ENCODE measurements at places on chromosomes 7 and 10.
A peak's percentile ranks its signal among the peaks of the same experiment; 100 is the strongest.

- no peak for DNase-seq
Measured at GRCh38 chr10:88082806-88083596, 219.6 kb downstream of the PTEN start.

DNA sequence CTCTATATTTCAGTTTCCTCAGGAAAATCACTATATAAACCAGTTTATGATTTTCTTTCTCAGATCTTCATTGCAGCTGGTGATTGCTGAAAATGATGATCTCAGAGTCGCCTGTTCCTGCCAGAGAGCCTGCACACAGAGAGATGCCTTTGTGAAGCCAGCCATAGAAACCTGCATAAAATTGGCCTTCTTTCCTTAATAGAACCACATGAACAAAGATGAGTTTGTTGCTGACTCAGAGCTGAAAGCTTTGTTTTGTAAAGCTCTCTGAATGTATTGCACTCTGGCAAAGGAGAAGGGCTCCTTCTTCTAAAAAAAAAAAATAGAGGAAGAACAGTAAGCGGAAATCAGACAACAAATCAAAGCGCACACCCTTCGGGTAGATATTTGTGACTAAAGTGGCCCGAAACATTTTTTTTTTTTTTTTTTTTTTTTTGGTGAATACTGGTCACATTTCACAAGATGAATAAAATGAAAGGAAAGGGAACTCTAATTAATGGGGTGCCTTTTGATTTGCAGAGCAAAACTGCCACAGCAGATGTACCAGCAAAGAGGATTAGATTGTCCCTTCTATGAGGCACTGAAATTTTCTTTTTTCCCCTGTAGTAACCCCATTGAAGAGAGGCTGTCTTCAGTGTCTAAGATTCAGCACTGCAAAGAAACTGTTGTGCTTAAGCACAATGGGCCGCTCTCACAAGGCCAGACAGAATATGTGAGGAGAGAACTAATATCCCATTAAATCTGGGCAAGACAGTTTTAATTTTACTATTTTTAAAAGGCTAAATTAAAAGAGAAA is 75.1 kb upstream of the PTPRZ1 start:
- no peak for DNase-seq

GRCh38 chr10:59346321-59346720 is 16.0 kb downstream of the FAM13C start:
- no peak for DNase-seq

- no peak for DNase-seq
Measured at GRCh38 chr7:14936554-14936953, 34.0 kb upstream of the DGKB start.

- DNase-seq: no peak
Measured at GRCh38 chr10:88428442-88428841, 154.7 kb downstream of the RNLS start.

DNA sequence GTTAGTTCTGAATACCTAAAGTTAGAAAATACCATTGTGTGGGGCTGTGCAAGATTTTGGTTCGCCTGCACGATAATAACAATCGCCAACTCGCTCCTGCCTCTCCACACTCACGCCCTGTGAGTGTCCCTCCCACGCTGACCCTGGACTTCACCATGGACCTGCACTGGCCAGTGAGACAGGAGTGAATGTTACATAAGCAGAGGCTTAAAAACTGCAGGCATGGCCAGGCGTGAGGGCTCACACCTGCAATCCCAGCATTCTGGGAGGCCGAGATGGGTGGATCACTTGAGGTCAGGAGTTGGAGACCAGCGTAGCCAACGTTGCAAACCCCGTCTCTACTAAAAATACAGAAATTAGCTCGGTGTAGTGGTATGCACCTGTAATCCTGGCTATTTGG is 68.4 kb downstream of the TCERG1L start:
- DNase-seq: no peak

DNA sequence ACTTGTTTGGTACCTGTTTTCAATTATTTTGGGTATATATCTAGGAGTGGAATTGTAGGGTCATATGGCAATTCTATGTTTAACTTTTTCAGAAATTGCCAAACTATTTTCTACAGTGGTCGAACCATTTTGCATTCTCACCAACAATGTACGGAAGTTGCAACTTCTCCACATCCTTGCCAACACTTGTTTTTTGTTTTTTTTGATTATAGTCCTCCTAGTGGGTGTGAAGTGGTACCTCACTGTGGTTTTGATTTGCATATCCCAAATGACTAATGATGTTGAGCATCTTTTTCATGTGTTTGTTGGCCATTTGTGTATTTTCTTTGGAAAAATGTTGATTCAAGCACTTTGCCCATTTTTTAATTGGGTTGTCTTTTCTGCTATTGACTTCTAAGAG is 122.1 kb downstream of the RPS24 start:
- DNase-seq: no peak

DNA sequence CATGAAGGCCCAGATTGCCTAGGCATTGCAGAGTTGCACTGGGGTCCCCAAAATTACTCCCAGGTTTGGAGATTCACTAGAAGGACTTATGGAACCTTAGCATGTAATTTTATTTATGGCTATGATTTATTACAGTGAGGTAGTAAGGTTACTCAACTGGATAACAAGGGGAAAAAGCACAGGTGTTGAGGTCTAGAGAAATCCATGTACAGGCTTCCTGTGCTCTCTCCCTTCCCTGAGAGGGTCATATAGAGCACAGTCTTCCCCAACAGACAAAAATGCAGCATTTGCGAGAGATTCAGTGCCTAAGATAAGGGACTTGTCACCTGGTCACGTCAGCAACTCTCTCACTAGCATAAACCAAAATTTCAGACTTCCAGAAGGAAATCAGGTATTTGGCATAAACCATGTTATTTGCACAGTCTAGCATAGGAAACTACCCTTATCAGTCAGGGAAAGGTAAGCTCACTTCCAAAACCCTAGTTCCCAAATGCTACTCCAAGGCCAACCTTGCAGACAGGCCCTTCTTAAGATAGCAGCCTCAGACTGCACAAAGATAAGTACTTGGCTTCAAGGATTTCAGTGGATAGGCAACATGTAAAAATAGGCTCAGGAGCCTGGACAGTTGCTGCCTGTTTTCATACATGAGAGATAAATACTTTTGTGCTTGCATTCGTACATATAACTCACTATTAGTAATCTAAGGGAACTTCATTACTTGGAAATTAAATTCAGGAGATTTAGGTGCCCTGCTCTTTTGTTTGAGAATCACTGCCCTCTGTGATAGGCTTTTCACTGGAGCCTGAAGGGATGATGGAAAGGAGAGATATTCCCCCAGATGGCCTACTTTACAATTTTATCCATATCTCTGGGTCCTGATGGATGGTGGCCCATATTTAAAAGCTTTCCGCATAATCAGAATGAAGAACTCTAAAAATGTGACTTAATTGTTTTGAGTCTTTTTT is 378.4 kb upstream of the LRGUK start:
- DNase-seq: no peak

DNA sequence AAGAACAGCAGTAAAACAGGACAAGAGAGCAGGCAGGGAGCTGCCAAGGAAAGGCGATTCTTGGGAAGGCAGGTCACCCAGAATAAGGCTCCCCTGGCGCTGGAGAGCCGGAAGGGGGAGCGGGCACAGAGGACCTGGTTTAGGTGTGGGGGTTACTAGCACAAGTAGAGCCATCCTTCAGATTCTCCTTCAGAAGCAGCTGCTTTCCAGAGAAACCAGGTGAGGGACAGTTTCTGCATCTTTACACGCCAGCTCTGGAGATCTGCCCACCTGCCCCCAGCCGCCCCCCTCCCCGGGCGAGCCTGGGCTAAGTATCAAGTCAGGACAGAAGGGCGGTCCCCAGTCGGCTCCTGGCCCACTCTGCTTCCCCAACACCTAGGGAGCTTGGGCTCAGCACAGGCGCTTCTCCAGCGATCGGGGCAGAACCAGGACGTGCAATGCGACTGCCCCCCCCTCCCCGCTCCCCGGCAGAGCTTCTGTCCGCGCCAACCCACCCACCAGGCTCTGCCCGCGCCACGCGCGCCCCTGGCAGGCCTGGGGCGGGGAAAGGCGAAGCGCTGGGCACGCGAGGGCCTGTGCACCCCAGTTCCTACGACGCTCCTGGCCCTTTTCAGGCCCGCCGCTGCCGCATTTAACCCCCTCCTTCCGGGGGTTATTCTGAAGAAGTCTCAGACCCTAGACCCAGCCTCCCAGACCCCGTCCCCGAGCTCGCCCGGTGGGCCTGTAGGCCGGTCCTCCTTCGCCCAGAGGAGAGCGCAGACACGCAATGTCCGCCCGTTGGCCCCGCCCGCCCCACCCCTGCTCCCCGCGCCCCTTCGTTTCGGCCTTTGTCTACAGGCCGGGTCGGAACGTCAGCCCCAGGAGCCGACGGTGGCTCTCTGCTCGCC is 4.4 kb upstream of the EN2 start:
- no peak for DNase-seq

- DNase-seq: no peak
Measured at GRCh38 chr7:36278620-36279172, 111.0 kb upstream of the ANLN start.

DNA sequence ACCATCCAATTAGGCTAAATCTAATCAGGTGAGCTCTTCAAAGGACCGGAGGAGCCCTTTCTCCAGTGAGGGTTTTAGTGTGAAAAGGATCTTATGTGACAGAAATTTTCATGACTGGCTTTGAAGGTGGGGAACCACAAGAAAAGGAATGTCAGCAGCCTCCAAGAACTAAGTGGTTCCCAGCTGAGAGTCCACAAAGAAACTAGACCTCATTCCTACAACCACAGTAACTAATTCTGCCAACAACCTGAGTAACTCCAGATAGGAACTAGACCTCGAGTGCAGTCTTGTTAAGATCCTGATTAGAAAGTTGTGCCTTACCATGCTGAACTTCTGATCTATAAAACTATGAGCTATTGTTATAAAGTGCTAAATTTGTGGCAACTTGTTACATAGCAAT is 51.3 kb downstream of the PCLO start:
- no peak for DNase-seq

- DNase-seq: no peak
Measured at GRCh38 chr10:61989995-61990760, 88.7 kb downstream of the ARID5B start.

DNA sequence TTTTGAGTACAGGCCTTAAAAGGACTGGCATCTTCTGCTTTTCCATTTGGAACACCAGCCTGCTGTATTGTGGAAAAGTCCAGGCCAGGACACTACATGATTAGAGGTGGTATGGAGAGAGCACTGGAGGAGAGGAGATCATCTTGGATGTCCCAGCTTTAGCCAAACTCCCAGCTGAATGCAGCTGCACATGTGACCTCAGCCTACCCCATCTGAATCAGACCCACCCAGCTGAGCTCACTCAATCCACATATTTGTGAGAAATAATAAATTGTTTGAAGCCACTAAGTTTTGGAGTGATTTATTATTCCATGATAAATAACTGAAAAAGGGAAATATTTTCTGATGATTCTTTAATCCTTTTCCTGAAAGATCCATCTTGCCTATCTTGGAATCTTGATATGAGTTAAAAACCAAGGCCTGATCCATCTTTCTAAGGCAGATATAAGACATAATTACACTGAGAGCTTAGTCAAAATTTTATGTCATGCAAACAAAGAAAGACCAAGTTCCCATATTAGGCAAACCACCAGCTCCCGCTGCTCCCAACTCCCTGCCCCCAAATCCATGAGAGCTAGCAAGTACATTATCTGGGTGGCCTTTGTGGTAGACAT is 55.1 kb upstream of the TRIL start:
- DNase-seq: no peak

DNA sequence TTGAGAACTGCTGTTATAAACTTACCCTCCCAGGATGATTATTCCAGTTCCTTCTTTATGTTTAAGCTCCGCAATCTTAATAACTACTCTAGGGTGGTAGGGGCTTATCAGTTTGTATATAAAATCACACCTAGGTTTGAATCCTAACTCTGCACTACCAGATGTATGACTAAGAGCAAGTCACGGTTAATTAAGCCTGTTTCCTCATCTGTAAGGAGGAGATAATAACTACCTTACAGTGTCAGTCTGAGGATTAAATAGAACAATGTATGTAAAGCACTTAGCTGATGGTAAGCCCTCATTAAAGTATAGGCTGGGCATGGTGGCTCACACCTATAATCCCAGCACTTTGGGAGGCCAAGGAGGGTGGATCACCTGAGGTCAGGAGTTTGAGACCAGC is 9.2 kb downstream of the DNA2 start:
- no peak for DNase-seq

DNA sequence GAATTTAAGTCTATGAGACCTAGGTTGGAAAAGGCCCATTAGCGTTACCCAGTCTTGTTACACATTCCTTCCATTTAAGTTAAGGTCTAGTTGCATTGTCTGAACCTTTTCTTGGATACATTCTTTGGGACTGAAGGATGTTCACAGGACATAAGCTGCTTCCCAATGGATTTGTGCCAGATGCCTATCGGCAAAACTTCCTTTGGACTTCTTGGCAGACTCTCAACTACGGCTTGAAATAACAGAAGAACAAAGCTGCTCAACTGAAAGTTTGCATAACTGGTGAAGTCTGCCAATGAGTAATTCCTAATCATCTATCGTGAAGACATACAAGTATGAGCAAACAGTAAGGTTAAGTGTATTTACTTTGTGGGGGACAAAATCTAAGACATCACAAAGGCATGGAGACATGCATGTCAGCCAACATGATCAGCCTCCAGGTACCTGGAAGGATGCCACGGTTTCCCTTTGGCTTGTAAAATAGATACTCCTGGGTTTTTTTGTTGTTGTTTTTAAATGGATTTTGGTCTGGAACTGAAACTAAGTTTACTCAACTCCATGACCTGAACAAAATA is 35.4 kb downstream of the MALSU1 start:
- DNase-seq: peak; percentile 77

- DNase-seq: no peak
Measured at GRCh38 chr10:95767884-95768556, 12.1 kb downstream of the ENTPD1 start.

- no peak for DNase-seq
Measured at GRCh38 chr7:66150471-66150870, 35.8 kb downstream of the CRCP start.

DNA sequence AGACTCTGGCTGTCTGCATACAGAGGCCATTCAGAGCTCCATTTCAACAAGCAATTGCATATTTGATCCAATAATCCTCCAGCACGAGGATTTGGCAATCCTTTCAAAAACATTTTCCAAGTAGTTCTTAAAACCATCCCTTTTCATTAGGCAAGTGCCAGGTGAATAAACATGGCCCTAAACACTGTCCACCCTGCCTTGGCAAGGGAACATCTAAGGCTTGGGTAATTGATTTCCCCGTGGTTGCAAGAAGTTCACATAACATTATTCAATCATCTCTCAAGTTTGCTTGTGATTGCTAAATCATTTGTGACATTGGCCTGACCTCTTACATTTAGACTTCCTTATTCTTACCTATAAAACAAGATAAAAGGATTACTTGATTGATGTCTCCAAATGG is 175.2 kb downstream of the CTTNBP2 start:
- DNase-seq: no peak

Measured in H54 (cell line).